ENCODE measurements at places on chromosomes 5 and 9. TPM values are rescaled to one million over a fixed set of nuclear protein-coding genes. Genes with fewer than 3 reads are reported as not detected.

The TTC23L gene
- total RNA-seq: 0.36 TPM

The HRCT1 gene
- 0.81 TPM for total RNA-seq

The TNC gene
- total RNA-seq: 8.3 TPM

The TMEM171 gene
- total RNA-seq: 0.90 TPM

The CHSY3 gene
- 2.9 TPM for total RNA-seq
